Tibial nerve (tissue), 4 donors: ENCODE measurements at places on chromosomes 1 and 21. TPM values are rescaled to one million over a fixed set of nuclear protein-coding genes. Genes with fewer than 3 reads are reported as not detected.

DNA sequence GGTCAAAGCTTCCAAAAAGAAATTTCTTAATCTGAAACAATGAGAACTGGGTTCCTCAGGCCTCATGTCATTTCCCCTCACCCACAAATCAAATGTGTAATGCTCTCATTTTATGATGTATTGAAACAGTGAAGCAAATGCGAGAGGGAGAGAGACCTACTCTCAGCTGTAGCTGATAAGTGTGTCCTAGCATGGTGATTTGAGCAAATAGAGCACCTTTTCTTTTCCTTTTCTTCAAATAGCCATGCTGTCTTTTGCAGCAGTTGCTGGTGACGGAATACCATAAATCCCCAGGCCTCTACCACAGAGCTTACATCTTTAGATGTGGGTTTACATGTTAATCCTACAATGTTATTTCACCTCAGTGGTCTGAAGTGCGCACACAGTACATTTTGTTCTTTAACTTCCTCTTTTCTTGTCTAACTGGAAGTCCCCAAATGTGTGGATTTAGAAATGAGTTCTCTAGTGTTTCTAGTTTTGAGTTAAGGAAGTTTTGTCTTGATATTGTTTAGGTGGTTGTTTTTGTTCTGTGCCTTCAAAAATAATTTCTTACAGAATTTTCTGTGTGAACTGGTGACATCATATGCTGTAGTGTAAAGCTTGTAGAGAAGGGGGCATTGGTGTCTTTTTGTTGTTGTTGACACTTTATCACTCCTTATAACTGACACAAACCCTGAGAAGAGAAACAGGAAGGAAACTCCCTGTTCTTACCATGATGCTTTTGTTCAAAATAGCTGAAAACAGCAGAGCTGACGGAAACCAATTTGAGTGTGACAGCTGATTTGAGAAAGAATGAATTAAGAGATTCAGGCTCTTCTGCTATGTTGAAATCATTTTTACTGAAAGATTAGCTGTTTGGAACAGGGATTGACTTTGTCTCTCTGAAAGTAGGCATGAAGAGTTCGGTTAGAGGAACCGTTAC is 12.2 kb downstream of the SMAP2 start:
- no peak for DNase-seq

GRCh38 chr1:179824265-179824664 is 53.3 kb downstream of the TOR1AIP2 start:
- DNase-seq = no peak

DNA sequence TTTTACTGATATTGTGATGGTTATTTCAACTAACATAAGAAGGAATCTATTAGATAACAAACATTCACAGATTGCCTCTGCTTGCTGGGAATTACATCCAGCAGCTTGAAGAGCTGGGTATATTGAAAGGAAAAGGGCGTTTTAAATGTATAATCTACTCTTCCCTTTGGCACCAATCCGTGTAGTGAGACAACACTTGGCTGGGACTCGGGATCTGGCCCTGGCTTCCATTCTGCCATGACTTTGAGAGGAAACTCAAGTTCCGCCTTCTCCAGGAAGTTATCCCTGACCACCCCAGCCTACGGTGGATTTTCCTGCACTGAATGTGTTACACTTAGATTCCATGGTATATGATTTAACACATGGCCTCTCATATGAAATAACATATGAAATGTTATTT is 86.9 kb upstream of the UBE2U start:
- DNase-seq = no peak

- no peak for DNase-seq
These were observed 31.6 kb downstream of the IGSF5 start for GRCh38 chr21:39776589-39776988.

The CRYAA gene
- total RNA-seq = not detected
